Activated CD4-positive, alpha-beta T cell treated with anti-CD3 and anti-CD28 coated beads, Interleukin-2, amount 10 ng/mL, durations not matched to agents 7 days and 5 days (primary cell): ENCODE measurements at places on chromosomes 16 and 17.

- H3K4me3 ChIP-seq, result no peak overlapping the region
- no peaks in the 10 kb centered on the region for H3K36me3 ChIP-seq
- H3K27me3 ChIP-seq, result no peaks in the 10 kb centered on the region
- H3K27ac ChIP-seq, result no peak overlapping the region
- peak; percentile 68 for DNase-seq
These were observed 13.7 kb downstream of the MYO15B start for GRCh38 chr17:75601057-75601987.

GRCh38 chr17:79933863-79934652 lies 94.8 kb upstream of the CBX4 start:
- H3K27me3 ChIP-seq, result peaks cover 44% of the 10 kb centered on the region
- peaks cover 13% of the 10 kb centered on the region for H3K4me1 ChIP-seq
- no peak overlapping the region for H3K27ac ChIP-seq
- H3K4me3 ChIP-seq, result no peak overlapping the region

DNA sequence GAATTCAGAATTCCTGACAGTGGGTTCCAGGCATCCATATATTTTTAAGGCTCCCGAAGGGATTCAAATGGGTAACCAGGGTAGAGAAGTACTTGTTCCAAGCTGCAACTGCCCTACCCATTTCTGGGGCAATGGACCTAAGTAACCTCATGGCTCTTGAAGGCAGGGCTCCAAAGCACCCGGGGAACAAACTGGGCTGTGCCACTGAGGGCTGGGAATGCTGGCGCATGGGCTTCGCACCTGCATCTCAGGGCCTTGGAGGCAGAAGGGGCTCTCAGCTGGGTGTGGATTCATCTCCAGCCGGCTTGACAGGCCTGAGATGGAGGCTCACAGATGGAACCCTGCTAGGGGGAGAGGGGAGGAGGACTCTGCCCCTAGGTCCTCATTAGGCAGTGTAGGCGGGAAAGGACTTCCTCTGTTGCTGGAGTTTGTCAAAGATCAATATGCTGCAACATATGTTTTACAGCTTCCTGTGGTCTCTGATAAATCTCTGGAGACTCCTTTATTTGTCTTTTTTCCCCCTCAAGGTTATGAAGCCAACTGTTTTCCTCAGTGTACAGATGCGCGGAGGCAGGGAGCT lies 232.3 kb upstream of the NLRP1 start:
- peaks cover 8% of the 10 kb centered on the region for H3K27me3 ChIP-seq
- no peaks in the 10 kb centered on the region for H3K4me1 ChIP-seq
- H3K27ac ChIP-seq, result no peak overlapping the region
- DNase-seq, result no peak

GRCh38 chr17:1709971-1710806 lies at the start of gene TLCD2:
TSS of gene TLCD2 (minus strand) at chr17:1710377. CDS start at chr17:1710242, 135 bp downstream.
- H3K27ac ChIP-seq, result peak within 1 kb of the TSS; percentile 31
- DNase-seq, result no peak
- H3K36me3 ChIP-seq, result peaks cover 15% of the 10 kb centered on the region
- peaks cover 30% of the 10 kb centered on the region for H3K4me1 ChIP-seq
- peaks cover 40% of the 10 kb centered on the region for H3K27me3 ChIP-seq
